GOT3 (cell line): ENCODE measurements at places on chromosomes 4 and X.

GRCh38 chrX:48475296-48475695, 703 bp upstream of the FTSJ1 start:
- no peak for DNase-seq

GRCh38 chr4:36322921-36323354, 41.5 kb downstream of the DTHD1 start:
- no peak for DNase-seq

- DNase-seq = no peak
Measured at GRCh38 chr4:115249808-115250207, 136.4 kb upstream of the NDST4 start.

GRCh38 chr4:152970102-152970820, 34.1 kb downstream of the FHDC1 start:
- no peak for DNase-seq

- no peak for DNase-seq
Measured at GRCh38 chrX:143994206-143994605, 110.3 kb downstream of the UBE2NL start.

GRCh38 chr4:149296503-149296902, 519.1 kb downstream of the IQCM start:
- DNase-seq = no peak
